Heart right ventricle (tissue), 16 donors: ENCODE measurements at places on chromosomes 1 and 21. TPM values are rescaled to one million over a fixed set of nuclear protein-coding genes. Genes with fewer than 3 reads are reported as not detected.

GRCh38 chr1:30444401-30444800 is 279.0 kb downstream of the MATN1 start:
- DNase-seq = no peak

GRCh38 chr1:86508583-86508969 is 38.3 kb upstream of the CLCA4 start:
- DNase-seq = no peak

GRCh38 chr1:171083222-171083621 is 7.5 kb upstream of the FMO3 start:
- no peak for DNase-seq

- no peak for DNase-seq
Observed at GRCh38 chr1:63739452-63739851, 34.4 kb upstream of the ROR1 start.

- no peak for DNase-seq
Observed at GRCh38 chr1:82836973-82837680, 1036.4 kb downstream of the ADGRL2 start.

- DNase-seq = no peak
Observed at GRCh38 chr1:231099311-231099710, 59.3 kb upstream of the FAM89A start.

The LRRC8D gene
- total RNA-seq = 6.8 TPM

The SLAMF9 gene
- not detected for total RNA-seq

The DEPDC1 gene
- 0.11 TPM for total RNA-seq

The KRTAP10-9 gene
- not detected for total RNA-seq

The PAPPA2 gene
- 0.36 TPM for total RNA-seq
